ENCODE measurements at places on chromosomes 2 and 18.
A peak's percentile ranks its signal among the peaks of the same experiment; 100 is the strongest.

DNA sequence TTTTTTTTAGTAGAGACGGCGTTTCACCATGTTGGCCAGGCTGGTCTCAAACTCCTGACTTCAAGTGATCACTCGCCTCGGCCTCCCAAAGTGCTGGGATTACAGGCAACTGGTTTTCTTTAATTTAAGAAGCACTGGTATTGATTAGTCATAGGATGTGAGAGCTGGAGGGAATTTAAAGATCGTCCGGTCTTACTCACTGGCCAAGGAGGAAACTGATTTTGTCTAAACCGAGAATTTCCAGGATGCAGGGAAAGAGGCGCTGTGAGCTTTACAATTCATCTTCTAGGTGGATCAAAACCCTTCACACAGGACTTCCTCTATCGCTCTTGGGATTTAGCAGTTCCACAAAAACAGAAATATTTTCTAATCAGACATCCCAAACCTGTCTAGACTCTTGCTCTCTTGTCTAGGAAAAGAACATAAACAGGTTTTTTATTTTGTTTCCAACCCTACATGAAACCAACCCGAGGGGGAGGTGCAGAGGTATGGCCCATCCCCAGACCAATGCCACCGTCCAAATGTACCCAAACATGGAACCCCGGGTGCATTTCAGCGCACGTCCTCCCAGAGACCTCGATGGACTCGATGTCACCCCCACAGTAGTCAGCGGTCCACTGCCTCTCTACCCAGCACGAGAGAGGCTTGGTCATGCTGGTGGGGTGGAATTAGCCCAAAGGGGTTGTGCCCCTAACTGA is 12.5 kb upstream of the TUBB6 start:
- DNase-seq: no peak

DNA sequence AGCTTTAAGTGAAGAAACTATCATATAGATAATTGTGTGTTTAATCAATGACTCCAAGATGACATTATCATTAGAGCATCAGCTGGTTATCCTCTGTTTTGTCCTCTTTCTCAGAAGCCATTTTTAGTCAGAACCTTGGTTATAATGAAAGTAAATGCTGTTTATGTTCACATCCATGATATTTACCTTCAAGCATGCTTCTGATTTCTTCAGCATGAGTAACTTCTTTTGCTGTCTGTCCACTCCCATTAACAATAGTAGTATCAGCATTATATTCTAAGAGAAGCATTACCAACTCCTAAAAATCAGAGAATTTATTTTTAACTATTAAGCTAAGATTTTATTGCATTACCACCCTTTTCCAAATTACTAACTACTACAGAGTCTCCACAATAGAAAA is 56.3 kb downstream of the OSBPL1A start:
- DNase-seq: no peak

DNA sequence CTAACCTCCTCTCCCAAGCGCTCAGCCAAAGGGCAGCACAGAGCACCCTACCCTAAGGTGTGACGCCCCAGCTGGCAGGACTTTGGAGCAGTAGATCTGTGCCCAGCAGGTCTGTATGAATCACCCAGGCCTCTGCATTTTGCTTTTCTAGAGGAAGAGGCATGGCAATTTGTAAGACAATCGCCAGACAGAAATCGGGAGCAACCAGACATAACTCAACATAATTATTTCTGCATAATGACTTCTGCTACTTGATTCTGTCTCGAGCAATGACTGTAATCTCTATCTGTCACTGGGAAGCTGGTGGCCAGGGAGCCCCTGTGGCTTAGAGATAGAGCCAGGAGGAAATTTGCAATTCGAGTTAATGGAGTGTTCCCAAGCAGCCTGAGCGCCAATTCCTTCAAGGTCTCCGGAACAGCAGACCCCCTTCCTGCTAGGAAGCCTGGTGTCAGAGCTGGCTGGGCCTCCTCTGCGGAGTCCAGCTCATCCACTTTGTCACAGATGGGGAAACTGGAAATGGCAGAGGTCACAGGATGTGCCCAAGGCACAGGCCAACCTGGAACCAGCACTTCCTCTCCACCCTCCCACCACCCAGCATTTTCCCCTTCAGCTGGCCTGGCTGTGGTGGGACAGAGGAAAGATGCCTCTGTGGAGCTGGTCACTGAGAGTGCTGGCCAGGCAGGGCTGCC is 55.0 kb downstream of the ODC1 start:
- DNase-seq: no peak

DNA sequence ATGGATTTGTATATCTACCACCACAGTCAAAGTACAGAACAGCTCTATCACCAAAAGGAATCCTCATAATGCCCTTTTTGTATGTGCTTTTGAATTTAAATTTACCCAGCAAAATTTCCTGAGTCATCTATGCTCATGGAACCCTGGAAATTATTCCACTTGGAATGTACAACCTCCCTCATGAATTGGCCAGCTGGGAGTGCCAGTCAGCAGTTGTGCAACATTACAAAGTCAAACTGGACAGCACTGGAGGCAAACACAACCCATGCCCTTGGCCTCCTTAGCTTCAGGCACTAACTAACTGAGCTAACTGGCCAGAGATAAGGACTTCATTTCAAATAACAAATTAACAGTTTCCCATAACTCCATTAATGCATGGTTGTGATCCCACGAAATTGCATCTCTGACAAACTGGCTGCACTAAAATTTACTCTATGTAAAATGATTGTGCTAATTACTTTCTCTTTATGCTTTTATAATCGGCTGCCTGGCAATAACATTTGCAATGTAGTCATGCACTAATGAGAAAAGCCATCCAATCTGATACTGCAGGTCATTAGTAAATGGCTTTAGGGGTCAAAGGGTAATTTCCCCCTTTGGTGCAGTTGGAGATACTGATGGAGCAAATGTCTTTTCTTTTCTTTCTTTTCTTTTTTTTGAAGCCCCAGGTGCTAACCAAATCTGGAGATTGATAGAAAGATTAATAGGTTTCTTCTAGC is 270.5 kb downstream of the ACTR3 start:
- DNase-seq: peak; percentile 88

- DNase-seq: no peak
Observed at GRCh38 chr2:105373895-105374401, 24.9 kb downstream of the FHL2 start.

Measured in left lobe of liver (tissue), 2 donors.